ENCODE measurements at places on chromosomes 12 and 14.

GRCh38 chr12:96985515-96986362 lies 78.7 kb downstream of the NEDD1 start:
- DNase-seq, result peak; percentile 16

GRCh38 chr14:60981633-60982455 lies 799 bp downstream of the SLC38A6 start:
- peak; percentile 81 for DNase-seq

- no peak for DNase-seq
These were observed 145.7 kb downstream of the CHST11 start for GRCh38 chr12:104602406-104602805.

- no peak for DNase-seq
These were observed 32.2 kb upstream of the BHLHE41 start for GRCh38 chr12:26157001-26157400.

GRCh38 chr12:6536894-6537579 lies 2.7 kb downstream of the GAPDH start:
- peak; percentile 29 for DNase-seq

GRCh38 chr14:78737601-78738000 lies 567.4 kb downstream of the NRXN3 start:
- DNase-seq, result no peak

- DNase-seq, result no peak
These were observed 39.2 kb downstream of the LTBP2 start for GRCh38 chr14:74572726-74573301.

DNA sequence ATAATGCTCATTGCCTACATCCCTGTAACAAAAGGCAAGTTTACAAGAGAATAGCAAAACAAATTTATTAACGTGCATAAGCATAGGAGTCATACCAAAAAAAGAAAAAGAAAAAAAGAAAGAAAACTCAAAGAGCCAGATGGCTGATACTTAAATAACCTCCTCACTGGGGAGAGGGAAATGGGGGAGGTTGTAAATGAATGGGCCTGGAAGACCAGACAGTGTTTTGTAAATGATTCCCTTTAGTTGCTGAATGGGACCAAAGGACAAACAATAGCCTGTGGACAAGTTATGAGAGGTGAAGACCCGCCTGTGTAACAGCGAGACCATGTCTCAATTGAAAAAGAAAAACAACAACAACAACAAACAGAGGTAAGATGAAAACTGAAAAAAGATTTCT lies 35.3 kb downstream of the CAPS2 start:
- DNase-seq, result no peak

DNA sequence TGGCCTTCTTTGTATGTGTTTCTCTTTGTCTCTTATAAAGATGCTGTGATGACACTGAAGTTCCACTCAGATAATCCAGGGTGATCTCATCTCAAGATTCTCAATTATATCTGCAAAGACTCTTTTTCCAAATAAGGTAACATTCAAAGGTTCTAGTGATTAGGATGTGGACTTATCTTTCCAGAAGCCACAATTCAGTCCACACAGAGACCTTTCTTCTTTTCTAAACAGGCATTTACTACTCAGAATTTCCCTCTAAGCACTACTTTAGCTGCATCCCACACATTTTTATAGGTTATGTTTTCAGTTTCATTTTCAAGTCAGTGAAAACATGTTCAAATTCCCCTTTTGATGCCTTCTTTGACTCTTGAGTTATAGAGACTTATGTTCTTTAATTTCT lies 9.0 kb upstream of the NKX2-1 start:
- DNase-seq, result no peak

GRCh38 chr12:93080452-93080851 lies 151.4 kb upstream of the EEA1 start:
- no peak for DNase-seq

DNA sequence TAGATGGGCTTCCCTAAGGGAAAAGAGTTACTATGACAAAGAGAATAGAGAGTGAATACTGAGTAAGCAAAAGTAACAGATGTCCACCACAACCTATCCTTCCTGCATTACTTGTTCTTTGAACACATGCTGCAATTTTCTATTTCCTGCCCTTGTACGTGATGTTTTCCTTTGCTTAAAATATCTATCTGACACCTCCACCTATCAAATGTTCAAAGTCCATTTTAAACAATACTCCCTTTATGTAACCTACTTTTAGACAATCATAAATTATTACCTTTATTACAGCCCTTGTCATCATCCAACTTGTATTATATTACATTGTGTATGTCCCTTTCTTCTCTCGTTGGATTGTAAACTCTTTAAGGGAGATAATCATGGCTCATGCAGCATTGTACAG lies 147.2 kb upstream of the DYRK2 start:
- DNase-seq, result no peak
